ENCODE measurements at places on chromosomes 3 and 15.

DNA sequence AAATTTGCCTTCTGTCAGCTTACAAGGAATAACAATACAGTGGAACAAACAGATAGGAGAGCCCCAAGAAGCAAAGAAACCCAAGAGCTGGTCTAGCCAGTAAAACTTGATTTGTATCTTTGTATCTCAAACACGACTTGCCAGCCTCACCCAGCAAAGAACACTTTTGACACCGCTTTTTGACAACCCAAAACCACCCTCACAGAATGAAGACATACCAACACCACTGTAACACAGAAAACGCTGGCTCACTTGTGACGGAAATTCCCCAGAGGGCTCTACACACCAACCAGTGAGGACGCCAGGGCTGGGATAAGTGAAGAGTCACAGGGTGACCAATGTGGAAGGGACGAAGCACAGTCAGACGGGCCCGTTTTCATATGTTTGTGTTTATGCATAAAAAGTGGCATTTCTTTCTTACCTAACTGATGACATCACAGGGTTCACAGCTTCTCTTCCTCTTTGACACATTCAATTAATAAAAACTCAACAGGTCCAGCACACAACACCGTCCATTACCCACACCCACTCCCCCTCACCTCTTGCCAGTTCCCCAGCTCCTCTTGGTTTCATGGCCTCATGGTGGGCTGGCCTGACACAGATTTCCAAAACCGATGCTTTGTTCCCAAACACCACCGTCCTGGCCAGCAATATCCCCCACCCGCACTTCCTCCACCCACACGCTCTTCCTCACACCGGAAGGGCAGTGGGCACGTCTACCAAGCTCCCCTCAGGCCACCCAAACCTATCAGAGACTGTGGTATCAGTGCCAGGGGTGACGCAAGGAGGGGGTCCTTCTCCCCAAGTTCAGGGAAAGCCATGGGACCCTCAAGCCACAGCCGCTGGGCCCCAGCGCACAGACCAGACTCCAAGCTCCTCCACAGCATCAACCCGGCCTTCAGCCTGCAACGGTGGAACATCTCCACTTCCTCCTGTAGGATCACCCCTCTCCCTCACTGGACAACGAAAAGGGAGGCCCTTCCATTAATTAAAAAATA is 94.2 kb downstream of the ADAMTS17 start:
- DNase-seq, result no peak

GRCh38 chr3:5069627-5070026 is 52.5 kb upstream of the ARL8B start:
- no peak for DNase-seq

GRCh38 chr3:151800431-151800830 is 13.5 kb upstream of the AADAC start:
- DNase-seq, result no peak

- DNase-seq, result no peak
Measured at GRCh38 chr3:121018917-121019321, 110.9 kb downstream of the STXBP5L start.

DNA sequence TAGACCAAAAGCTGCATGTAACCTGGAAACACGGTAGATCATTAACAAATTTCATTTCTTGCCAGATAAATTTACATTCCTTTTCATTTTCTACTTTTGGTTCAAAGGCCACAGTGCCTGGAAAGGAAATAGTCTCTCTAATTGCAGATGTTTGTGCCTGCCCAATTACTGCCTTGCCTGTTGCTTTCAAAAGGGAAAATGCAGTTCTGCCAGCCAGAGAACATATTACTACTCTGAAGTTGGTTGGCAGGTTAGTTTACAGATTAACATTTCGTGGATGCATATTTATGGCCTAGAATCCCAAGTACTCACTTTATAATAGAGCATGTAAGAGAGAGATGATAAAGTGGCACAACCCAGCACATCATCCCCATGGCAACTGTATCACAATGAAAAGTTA is 124.3 kb upstream of the LRRC3B start:
- DNase-seq, result no peak

- no peak for DNase-seq
Measured at GRCh38 chr3:40876496-40876895, 322.8 kb upstream of the CTNNB1 start.
